CD8-positive, alpha-beta memory T cell (primary cell): ENCODE measurements at places on chromosomes 11 and 22.

DNA sequence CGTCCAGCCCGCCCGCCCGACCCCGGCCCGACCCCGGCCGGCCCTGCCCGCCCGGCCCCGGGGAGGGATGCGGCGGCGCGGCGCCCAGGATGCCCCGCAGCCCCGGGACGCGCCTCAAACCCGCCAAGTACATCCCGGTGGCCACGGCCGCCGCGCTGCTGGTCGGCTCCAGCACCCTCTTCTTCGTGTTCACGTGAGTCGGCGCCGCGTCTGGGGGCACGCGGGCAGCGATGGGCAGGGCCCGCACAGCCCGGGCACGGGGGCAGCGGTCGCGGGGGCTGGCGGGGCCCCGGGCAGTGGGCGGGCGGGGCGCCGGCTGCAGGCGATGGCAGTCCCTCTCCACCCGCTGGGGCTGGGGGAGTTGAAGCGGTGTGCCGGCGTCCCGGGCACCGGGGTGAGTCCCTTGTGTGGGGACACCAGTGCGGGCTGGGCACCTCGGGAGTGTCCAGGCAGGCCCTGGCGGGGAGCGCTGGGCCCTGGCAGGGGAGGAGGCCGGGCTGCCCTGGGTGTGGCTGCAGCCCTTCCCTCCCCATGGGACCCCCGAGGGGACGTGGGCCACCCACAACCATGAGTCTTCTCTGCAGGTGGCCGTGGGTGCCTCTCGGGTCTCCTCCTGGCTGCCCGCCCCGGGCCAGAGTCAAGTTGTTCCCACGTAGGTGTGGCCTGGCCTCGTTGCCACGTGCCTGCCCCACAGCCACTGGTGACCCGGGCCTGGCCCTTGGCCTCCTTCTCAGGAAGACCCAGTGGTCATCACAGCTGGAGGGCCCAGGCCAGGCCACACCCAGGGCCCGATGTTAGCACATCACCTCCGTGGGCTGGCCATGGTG is 468 bp downstream of the ZDHHC8 start:
- no peak for DNase-seq

DNA sequence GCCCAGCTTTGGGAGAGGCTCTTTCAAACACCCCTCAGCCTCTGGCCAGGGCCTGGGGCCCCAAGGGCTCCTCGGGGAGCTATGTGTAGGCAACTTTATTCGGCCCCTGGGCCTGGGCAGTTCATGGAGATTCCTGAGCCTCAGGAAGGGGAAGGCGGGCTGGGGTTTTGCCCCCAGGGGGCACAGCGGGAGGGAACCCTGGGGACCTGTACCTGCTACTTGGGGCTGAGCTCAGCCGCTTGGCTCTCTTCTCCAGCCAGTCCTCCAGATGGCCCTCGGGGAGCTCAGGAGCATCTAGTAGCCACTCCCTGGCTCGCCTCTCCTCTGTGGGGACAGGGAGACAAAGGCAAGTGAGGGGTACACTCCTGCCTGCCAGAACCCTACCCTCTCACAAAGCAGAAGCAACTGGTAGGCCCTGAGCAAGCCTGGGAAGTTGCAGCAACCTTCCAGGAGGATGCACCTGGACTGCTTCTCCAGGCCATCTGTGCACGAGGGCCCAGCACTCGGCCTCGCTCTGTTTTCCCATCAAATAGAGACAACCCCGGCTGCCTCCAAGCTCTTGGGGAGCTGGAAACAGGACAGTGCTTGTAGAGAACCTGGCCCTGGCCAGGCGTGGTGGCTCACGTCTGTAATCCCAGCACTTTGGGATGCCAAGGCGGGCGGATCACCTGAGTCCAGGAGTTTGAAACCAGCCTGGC is 18.5 kb downstream of the CABP7 start:
- no peak for DNase-seq

DNA sequence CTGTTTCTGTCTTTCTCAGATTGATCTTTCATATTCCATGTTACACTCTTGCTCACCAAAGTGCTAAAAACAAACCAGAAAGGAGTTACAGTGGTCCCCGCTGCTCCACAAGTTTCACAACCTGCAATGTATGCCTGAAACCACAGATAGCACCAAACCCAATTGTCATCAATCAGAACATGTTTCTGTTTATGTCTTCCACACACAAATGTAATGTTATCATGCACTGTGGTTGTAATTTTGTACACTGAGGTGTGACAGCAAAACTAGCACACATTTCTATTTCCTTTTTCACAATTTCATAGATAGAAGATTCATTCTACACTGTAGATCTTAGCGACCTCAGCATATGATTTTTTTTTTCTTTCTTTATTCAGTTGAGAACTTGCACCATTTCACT is 1045.9 kb upstream of the RAG2 start:
- no peak for DNase-seq

DNA sequence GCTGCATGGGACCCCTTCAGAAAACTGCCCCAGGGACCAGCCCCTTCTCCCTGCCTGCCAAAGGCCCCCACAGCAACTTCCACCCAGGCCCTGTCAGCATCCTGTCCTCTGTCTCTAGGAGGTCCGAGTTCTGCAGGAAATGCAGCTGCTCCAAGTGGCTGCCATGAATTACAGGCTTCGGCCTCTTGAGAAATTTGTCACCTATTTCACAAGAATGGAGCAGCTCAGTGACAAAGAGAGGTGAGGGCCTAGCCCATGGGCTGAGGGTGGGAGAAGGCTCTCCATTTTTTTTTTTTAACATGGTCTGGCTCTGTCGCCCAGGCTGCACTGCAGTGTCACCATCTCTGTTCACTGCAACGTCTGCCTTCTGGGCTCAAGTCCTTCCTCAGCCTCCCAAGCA is 7.3 kb downstream of the RGL4 start:
- DNase-seq: no peak

DNA sequence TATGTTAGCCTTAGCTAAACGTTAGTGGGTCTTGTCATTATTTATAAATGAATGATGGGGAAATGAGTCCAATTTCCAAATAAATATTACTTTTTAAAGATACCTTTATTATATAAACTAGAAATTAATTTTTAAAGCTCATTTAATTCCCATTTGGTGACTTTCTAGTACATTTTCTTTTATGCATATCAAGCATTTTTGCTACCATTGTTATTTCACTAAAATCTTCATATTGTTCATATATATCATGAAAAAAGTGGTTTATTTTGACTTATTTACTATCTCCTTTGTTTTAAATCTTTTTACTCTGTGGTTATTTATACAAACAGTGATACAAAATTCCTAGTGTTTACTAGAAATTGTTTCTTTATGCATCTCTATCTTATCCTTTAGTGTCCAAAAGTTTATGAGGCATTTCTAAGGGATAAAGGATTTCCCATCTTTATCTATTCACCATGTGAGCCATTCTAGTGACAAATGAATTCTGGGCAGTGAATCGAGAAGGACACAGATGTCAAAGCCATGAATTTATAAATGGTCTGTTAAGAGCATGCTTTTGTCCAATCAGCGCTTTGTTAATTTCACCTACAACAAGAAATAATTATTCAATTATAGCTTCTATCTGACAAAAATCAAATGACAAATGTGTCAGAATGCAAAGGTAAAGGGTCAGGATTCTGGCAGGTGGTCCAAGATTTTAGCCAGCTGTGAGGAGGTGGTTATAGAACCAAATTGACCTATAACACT is 70.6 kb downstream of the PRMT3 start:
- no peak for DNase-seq

DNA sequence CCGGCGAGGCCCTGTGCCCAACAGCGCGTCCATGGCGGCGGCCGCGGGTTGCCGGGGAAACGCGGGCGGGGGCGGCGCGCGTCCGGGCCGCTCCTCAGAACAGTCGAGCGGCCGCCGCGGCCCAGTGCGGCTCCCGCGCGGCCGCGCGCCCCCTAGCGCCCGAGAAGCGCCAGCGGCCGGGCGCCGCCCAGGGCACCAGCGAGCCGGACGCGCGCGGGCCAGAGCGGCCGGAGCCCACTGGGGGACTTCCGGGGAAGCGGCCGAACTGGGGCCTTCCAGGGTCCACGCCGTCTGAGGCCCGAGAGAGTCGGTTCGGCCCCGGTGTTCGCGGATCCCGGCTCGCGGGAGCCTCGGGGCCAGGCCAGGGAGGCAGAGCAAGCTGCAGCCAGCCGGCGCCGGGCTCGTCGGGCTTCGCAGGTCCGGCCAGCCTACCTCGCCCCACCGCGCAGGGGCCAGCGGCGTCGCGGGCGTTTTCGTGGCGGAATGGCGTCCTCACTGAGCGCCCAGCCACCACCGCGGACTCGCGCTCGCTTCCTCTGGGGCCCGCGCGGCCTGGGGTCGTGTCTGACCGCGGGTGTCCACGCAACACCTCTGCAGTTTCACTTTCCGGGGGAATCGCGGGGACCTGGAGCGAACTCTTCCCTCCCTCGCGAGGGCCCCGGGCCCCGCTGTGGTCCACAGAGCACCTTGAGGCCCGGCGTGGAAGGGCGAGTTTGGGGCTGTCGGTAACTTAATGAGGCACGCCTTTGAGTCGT is at the start of gene DENND6B:
Gene DENND6B, minus strand, starts transcription at position 57 of the 755 bp plus-strand sequence. Its CDS starts 24 bp downstream, at position 33.
- DNase-seq: peak; percentile 73

DNA sequence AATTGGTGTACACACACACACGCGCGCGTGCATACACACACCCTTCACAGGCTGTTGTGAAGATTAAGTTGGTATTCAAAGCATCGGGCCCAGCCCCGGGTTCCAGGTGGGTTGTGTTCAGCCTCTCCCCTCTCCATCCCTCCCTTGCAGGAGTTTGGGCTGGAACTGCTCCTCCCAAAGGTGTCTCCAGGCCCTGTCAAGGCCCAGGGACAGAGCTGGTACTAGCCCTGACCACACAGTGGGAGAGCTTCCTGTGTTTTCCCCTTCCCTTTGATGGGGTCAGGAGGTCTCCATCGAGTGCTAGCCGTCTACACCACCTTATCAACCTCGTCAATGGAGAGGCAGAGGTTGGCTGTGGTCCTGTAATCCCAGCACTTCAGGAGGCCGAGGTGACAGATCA is 36.5 kb upstream of the CSNK1E start:
- DNase-seq: no peak

GRCh38 chr11:92083123-92083522 is 141.5 kb upstream of the FAT3 start:
- DNase-seq: no peak

DNA sequence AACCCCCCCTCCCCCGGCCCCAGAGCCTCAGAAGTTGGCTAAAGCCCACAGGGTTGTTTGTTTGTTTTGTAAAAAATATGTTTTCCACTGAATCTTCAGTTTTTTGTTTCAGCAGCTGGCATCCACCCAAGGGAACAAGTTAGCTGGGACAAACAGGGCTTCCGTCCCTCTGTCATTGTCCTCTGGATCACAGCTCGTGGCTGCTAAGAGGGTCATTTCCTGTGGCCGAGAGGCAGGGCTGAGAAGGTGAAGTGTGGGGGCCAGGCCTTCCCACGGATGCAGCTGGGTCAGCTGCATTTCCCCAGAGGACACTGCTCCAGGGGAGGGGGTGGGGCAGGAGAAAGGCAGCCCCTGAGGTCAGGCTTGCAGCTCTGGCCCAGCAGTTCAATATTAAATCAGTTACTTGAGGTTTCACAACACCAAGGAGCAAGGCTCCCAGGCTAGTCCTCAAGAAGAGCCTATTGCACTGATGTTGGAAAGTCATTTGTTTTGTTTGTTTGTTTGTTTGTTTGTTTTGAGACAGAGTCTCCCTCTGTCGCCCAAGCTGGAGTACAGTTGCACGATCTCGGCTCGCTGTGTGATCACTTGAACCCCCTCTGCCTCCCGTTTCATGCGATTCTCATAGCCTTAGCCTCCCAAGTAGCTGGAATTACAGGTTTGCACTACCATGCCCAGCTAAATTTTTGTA is 34.4 kb upstream of the SMTN start:
- no peak for DNase-seq

DNA sequence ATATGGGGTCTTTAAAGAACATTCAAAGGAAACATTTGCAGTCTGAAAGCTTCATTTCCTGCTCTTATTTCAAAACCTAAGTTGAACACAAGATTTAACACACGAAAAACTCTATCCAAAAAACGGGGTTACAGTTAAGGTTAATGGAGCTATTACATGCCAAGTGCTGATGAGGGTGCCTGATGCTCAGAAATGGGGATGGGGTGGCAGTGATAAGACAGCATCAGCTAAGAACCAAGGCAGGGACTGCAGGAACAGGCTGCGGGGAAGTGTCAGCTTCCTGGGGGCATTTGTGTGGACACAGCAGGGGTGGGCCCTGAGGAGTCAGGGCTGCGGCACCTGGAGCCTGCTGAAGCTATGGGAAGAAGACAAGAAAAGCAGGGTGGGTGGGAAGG is 12.2 kb downstream of the DGCR2 start:
- DNase-seq: no peak

GRCh38 chr11:47004595-47005033 is 68.1 kb downstream of the CSTPP1 start:
- no peak for DNase-seq

GRCh38 chr11:39678996-39679395 is 1780.5 kb downstream of the LRRC4C start:
- no peak for DNase-seq
